ENCODE measurements at places on chromosomes 2 and 18. TPM values are rescaled to one million over a fixed set of nuclear protein-coding genes. Genes with fewer than 3 reads are reported as not detected.

Gene LHCGR
- total RNA-seq = not detected

Gene TCF23
- not detected for total RNA-seq

Gene MYO1B
- 55.4 TPM for total RNA-seq

Gene MOB4
- 24.0 TPM for total RNA-seq

Gene SERPINB2
- total RNA-seq = 0.24 TPM

Gene SPP2
- not detected for total RNA-seq

Gene SULT1C2
- total RNA-seq = not detected

Gene TFCP2L1
- total RNA-seq = not detected

Gene MC4R
- not detected for total RNA-seq

Gene SH3RF3
- 9.4 TPM for total RNA-seq

Gene FLACC1
- total RNA-seq = 1.4 TPM

Gene FBXO48
- 0.83 TPM for total RNA-seq

Gene NT5C1B
- total RNA-seq = not detected

Gene CRYBA2
- not detected for total RNA-seq

Gene MAL
- total RNA-seq = not detected

Gene SF3B1
- total RNA-seq = 222 TPM

Gene COL6A3
- total RNA-seq = not detected

Gene LIPT1
- total RNA-seq = 4.8 TPM

Gene SMCHD1
- total RNA-seq = 36.2 TPM

Gene PLEK
- 0.11 TPM for total RNA-seq

Gene TGOLN2
- 119 TPM for total RNA-seq
